ENCODE measurements at places on chromosomes 6 and 20.

GRCh38 chr6:121142093-121142492 lies 192.2 kb downstream of the TBC1D32 start:
- DNase-seq: no peak

DNA sequence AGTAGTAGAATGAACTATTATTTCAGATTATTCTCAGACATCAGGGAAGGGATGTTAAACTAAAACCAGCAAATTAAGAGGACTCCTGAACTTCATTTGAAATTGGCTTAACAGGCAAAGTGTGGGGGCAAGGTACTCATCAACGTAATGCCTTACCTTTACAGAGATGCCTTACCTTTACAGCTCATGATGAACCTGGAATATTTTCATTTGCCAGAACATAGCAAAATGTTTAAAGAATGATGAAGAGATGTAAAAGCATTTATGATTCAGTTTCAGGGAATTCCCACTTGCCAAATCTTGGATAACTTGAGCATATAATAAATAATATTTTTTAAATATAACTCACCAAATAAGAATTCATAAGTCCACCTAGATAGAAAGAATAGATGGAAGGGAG lies 207.5 kb downstream of the TINAG start:
- no peak for DNase-seq

GRCh38 chr6:47043286-47043685 lies 1.2 kb upstream of the ADGRF1 start:
- DNase-seq: no peak

DNA sequence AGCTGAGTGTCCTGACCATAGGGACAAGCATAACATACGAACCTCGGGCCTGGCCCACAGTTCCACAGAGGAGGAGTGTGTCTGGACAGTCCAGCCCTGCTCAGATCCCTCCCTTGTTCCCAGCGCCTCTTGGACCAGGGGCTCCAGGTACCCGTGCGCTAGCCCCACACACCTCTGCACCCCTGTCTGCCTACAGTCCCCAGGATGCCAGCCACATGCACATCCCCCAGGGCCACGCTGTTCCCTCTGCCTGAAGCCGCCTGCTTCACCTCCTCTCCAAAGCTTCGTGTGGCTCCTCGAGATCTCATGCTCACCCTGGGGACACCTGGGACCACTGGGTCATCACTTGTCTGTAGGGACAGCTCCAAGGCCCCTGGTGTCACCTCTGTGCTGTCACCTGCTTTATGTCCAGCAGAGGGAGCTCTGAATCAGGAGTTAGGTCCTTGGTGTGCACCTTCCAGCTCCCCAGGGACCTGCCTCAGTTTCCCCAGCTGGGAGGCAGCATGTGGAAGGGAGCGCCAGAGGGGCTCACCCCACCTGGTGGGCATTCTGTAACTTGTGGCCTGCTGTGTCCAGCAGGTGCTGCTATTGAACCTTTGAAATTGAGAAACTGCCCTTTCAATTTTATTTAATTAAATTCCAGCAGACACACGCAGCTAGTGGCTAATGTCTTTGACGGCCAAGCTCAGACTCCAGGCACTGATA lies 7.3 kb upstream of the YTHDF1 start:
- DNase-seq: no peak

- DNase-seq: no peak
Observed at GRCh38 chr6:16413399-16413798, 175.0 kb downstream of the GMPR start.

DNA sequence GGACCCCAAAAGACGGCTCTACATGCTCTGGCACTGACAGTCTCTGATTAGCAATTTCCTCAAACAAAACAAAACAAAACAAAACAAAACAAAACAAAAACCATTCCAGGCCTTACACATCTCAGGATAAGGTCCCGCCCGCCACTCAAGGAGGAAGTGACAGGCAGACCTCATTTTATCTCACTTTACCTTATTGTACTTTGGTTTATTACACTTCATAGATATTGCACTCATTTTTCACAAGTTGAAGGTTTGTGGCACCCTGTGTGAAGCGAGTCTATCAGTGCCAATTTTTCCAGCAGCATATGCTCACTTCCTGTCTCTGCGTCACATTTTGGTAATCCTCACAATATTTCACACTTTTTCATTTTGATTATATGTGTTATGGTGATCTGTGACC lies 15.2 kb downstream of the ZBP1 start:
- no peak for DNase-seq

- DNase-seq: no peak
Observed at GRCh38 chr6:119484598-119484997, 135.0 kb upstream of the MAN1A1 start.

GRCh38 chr6:169677096-169677495 lies 24.7 kb downstream of the WDR27 start:
- DNase-seq: no peak

DNA sequence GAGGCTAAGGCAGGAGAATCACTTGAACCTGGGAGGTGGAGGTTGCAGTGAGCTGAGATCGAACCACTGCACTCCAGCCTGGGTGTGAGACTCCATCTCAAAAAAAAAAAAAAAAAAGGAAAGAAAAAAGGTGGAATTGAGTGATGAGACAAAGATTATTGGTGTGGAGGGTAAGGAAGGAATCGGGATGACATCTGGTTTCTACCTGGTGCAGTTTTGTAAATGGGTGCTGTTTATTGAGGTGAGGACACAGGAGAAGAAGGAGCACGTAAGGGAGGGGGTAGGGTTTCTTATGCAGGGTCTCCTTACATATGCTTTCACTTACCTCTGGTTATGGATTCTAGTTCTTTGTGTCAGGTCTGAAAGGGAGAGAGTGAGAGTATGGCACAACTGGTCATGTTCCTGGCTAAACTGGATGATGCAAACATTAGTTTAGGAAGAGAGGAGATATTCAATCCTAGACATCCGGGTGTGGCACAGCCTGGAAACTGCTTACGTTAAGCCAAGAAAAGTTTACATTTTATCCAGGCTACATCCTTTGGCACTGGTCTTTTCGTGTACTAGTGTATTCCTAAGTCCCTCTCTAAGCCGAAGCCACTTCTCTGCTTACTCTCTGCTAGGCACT lies 5.4 kb downstream of the RALY start:
- no peak for DNase-seq

DNA sequence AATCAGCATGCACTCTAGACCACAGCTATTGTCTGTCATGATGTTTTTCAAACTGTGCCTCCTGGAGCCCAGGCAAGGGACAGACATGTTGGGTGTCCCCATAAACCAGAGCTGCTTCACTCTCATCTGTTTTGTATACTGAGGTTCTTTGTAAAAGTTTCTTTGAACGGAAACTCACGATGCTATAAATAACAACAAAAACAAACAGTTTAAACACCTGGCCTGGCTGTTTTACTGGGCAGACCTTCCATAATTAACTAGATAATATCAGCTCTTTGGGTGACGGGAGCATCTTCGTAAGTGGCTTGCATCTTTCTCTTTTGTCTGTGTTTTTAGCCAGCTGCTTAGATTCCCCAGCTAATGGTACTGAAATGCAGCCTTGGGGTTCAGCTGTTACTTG lies 190.3 kb downstream of the ZDHHC14 start:
- DNase-seq: no peak

DNA sequence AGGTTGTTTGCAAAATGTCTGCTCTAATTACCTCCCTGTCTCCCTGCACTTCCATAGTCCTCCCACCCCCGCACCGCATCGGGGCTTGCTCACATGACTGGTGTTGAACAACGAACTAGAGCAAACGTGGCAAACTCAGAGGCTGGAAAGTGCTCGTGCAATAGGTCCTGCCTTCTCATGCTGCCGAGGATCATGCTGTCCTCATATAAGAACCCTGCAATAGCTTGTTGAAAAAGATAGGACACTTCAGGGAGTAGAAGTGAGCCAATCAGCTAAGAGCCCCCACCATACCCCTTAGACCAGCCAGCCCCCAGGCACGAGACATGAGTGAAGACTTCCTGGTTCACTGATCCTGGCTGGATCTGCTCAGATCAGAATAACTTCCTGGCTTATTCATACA lies 219.2 kb downstream of the C6orf118 start:
- DNase-seq: no peak

- no peak for DNase-seq
Observed at GRCh38 chr6:111610548-111611172, 5.0 kb upstream of the TRAF3IP2 start.

DNA sequence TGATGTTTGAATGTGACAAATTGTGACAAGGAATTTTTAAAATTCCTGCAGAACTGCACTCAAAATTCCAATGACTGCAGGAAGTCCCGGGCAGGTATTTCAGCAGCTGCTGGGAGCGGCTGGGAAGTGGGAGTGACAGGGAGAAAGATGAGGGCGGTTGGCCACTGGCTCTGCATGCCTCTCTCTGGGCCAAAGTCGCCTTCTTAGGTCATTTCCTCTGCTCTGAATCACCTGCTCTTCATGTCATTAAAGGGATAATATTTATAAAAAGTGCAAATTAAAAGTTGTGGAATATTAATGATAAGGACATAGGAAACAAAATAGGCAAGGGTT lies 43.9 kb downstream of the RAMACL start:
- DNase-seq: no peak
